ENCODE measurements at places on chromosomes 3 and 15. TPM values are rescaled to one million over a fixed set of nuclear protein-coding genes. Genes with fewer than 3 reads are reported as not detected.
A peak's percentile ranks its signal among the peaks of the same experiment; 100 is the strongest.

Gene NECTIN3
- total RNA-seq: 3.0 TPM

Gene AQP9
- total RNA-seq: not detected

Gene DNASE1L3
- total RNA-seq: not detected

GRCh38 chr15:77034695-77035489, 36.0 kb downstream of the TSPAN3 start:
- H3K4me3 ChIP-seq: no peak overlapping the region
- DNase-seq: peak; percentile 66
- H3K27me3 ChIP-seq: no peaks in the 10 kb centered on the region
- peak overlapping the region; percentile 20 for H3K27ac ChIP-seq
- peaks cover 11% of the 10 kb centered on the region for H3K4me1 ChIP-seq

DNA sequence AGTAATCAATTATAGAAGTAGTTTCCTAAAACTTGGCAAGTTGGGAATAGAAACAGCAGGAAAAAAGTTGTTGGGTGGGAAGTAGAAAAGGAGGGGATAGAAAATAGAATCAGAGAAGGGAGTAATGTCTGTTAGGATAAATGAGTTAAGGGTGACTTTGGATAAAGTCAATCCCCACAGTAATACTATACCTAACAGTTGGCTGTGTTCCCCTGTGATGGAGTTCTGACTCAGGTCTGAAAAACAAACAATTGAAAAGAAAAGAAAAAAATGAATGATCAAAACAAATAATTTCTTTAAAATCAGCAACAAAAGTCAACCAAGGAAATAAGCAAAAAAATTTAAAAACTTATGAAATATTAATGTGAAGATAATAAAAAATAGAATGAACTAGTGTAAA, 50.3 kb downstream of the EMC4 start:
- no peak overlapping the region for H3K4me3 ChIP-seq
- H3K4me1 ChIP-seq: peaks cover 19% of the 10 kb centered on the region
- no peaks in the 10 kb centered on the region for H3K27me3 ChIP-seq
- no peak for DNase-seq
- H3K27ac ChIP-seq: no peak overlapping the region

DNA sequence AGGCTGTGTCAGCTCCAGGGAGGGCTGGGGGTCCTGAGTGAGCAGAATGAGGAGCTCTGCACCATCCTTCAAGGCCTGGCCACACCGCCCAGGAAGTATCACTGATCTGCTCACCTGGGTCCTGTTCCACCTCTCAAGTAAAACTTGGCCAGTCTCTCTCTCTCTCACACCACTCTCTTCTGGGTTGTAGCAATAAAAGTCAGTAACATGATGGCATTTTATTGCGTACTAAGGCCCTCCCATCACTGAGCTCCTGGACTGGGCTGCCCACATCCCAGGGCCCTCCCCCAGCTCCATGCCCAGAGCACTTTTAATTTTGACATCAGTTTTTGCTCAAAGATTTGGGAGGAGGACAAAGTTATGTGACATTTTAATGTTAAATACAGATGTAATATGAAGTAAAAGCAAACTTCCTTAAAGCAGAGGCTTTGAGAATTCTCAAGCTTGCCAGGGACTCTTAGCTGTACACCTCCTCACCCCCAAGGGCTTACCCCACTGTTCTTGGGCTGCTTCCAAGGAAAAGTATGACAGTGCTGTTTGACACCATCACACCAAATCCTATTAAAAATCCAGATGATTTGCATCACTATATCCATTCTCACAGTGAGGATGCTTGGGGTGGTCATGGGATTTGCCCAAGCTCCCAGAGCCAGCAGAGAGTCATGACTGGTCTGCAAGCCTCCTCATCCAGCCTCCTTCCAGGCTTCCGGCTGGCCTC, 105.1 kb upstream of the SLCO2A1 start:
- H3K4me3 ChIP-seq: no peak overlapping the region
- H3K27ac ChIP-seq: no peak overlapping the region
- no peak for DNase-seq

DNA sequence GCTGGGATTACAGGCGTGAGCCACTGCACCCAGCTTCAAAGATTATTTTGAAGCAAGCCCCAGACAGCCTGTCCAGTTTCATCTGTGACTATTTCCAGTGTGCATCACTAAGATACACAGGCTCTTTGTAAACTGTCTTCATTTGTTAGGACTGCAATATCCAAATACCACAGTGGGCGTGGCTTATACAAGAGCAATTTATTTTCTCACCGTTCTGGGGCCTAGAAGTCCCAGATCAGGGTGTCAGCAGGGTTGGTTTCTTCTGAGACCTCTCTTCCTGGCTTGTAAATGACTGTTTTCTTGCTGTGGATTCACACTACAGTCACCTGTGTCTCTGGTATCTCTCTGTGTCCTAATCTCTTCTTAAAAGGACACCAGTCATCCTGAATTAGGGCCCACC, 59.7 kb downstream of the RLBP1 start:
- peaks cover 13% of the 10 kb centered on the region for H3K36me3 ChIP-seq
- DNase-seq: no peak
- H3K4me1 ChIP-seq: peaks cover 8% of the 10 kb centered on the region
- H3K4me3 ChIP-seq: no peak overlapping the region
- H3K27ac ChIP-seq: no peak overlapping the region
- no peaks in the 10 kb centered on the region for H3K27me3 ChIP-seq

DNA sequence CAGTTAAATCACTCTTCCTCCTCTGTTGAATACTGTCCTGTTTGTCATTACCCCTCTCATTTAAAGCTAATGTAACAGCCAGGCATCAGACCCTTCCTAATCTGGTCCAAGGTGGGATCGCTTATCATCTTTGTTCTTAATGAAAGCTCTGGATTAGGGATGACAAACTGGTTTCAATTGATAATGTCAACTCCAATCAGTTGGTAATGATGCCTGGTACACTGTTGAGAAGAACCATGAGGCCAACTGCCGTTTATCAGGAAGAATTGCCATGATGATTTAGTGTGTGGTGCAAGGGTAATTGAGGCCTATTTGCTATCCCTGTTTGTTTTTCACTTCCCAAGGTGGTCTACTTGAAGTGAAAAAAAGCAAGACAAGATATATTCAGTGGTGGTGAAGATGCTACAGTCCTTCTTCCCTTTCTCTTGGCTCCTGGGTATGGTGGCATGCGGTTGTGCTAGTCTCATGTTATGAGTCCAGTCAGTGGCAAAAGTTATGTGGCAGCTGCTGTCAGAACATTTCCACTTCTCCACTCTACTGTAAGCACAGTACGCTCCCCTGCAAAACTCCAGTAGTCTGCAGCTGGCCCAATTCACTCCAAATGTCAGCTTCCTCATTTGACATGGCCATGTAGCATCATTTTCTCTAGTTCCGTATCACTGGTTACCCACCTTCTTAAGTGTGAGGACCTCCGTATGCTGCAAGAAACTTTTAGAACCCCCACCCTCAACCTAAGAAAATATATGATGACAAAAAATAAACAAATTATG, 72.5 kb downstream of the MORC1 start:
- H3K27ac ChIP-seq: no peak overlapping the region
- DNase-seq: no peak
- no peaks in the 10 kb centered on the region for H3K27me3 ChIP-seq

GRCh38 chr3:152198665-152199064, 70.1 kb upstream of the MBNL1 start:
- peak overlapping the region; percentile 74 for H3K4me3 ChIP-seq
- H3K36me3 ChIP-seq: peaks cover 5% of the 10 kb centered on the region

DNA sequence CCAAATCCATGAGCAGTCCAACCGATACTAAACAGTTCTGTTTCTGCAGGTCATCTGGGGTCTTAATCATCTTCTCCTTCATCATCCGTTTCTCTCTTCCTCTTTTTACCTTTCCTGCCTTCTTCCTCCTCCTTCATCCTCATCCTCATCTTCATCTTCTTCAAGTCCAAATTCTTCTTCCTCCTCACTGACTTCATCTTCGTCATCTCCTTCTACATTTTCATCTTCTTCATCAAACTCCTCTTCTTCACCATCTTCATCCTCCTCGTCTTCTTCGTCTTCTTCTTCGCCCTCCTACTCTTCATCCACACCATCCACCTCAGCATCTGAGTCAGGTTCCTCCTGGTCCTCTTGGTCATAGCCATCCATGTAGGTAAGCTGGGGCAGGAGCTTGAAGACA, 14.2 kb upstream of the COMMD4 start:
- no peak overlapping the region for H3K4me3 ChIP-seq
- no peaks in the 10 kb centered on the region for H3K27me3 ChIP-seq
- no peak for DNase-seq
- H3K27ac ChIP-seq: no peak overlapping the region
- H3K4me1 ChIP-seq: no peaks in the 10 kb centered on the region

- H3K27ac ChIP-seq: no peak overlapping the region
- H3K4me1 ChIP-seq: no peaks in the 10 kb centered on the region
- no peak for DNase-seq
- no peak overlapping the region for H3K4me3 ChIP-seq
These were observed 2.8 kb upstream of the CSPG5 start for GRCh38 chr3:47581422-47581821.

DNA sequence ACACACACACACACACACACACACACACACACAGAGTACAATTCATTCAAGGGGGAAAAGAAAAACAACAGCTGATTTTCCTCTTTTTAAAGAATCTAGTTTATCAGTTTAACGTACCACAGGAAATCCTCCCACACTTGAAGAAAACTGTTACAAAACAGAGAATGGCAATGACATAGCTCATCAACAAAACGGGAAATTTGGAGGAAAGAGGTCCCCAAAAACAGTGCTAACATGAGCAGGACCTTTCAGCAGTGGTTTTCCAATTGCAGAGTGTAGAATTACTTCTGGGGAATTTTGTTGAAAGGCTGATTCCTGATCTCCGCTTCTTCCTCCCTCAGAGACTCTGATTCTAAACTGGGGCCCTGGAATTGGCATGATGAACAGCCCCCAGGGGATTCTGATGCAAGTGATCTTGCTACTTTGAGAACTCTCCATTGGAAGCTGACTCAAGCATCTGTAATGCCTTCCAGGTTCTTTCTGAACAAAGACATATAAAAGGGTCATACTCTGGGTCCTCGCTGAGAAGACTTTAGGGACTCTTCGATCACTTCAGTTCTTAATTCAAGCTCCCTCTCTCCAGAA, 442.6 kb upstream of the PROK2 start:
- H3K27ac ChIP-seq: no peak overlapping the region
- H3K27me3 ChIP-seq: peaks cover 2% of the 10 kb centered on the region
- H3K4me1 ChIP-seq: no peaks in the 10 kb centered on the region
- H3K4me3 ChIP-seq: no peak overlapping the region

GRCh38 chr15:70541511-70541910, 221.8 kb downstream of the UACA start:
- H3K36me3 ChIP-seq: no peaks in the 10 kb centered on the region
- peaks cover 30% of the 10 kb centered on the region for H3K4me1 ChIP-seq
- H3K27me3 ChIP-seq: no peaks in the 10 kb centered on the region
- H3K27ac ChIP-seq: no peak overlapping the region
- H3K4me3 ChIP-seq: no peak overlapping the region

GRCh38 chr3:97658668-97659285, 105.8 kb upstream of the ARL6 start:
- H3K36me3 ChIP-seq: no peaks in the 10 kb centered on the region
- H3K4me1 ChIP-seq: no peaks in the 10 kb centered on the region
- peaks cover 2% of the 10 kb centered on the region for H3K27me3 ChIP-seq
- DNase-seq: no peak
- H3K4me3 ChIP-seq: no peak overlapping the region
- no peak overlapping the region for H3K27ac ChIP-seq
